AG04450 (cell line): ENCODE measurements at places on chromosomes 3 and 15.

DNA sequence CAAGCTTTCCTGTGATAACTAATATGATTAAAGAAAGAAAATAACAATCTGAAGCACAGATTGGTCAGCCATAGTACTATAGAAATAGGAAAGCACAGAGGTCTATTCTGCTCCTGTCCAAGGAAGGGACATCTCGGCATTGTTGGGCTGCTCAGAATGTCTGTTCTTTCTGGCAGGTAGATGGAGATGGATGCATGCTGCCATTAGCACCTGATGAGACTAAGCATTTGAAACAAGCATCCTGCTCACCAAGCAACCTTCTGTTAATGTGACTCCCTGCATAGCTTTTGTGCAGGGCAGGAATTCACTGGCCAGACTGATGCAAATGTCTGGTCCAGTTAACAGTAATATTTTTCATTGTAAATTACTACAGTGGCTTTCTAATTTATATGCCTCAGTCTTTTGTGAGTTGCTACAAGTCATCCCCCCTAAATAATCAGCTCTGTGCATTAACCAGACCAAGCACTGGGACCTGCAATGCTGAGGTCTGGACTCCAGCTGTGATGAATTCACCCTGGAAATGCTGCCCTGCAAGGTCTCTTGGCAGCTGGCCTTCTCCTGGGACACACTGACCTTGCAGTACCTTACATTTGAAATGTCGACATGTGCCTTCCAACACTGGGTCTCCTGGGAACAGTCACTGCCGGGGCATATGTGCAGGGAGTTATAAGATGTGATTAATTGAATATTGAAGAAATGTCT is 1123.7 kb downstream of the IGSF11 start:
- no peak for DNase-seq

DNA sequence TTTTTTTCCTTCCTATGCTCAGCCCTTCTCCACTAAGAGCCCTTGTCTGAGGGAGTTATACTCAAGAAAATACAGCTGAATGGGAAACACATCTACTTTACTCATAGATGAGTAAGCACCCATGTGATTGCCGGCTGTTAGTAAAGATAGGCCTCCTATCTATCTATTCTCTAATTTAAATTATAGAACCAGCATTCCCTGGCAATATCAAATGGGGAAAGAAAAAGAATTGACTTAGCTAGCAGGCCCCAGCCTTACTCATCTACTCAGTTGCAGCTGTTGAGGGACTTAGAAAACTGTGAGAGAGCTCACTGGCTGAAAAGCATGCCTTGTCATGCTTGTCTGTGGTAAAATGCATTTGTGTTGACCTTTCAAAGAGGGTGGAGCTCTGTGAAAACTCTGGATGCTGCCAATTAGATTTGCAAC is 116.9 kb upstream of the LRRFIP2 start:
- peak; percentile 56 for DNase-seq

GRCh38 chr3:73021301-73021835 is 24.8 kb downstream of the PPP4R2 start:
- DNase-seq = no peak

DNA sequence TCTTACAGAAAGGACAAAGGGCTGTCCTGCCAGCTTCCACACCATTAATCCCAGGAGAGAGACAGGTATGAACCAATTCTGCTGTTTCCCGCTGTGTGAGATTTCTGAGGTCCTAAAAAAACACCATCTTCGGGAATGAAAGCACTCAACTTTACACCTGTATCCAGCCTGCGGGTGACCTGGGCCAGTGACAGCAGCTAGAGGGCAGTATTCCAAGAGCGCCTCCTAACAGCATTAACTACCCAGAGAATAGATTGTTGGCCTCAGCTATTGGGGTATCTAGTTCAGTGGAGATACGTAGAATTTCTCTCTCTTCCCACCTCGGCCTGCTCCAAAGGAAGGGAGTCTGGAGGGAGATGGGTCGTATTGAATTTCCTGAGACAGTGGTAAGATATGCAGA is 55.1 kb downstream of the WDR76 start:
- DNase-seq = no peak

- no peak for DNase-seq
These were observed 21.3 kb upstream of the SEC62 start for GRCh38 chr3:169945313-169945712.

- DNase-seq = no peak
These were observed 847 bp downstream of the WHAMM start for GRCh38 chr15:82810061-82810889.

GRCh38 chr3:2661078-2661477 is 449.1 kb downstream of the IL5RA start:
- DNase-seq = no peak

DNA sequence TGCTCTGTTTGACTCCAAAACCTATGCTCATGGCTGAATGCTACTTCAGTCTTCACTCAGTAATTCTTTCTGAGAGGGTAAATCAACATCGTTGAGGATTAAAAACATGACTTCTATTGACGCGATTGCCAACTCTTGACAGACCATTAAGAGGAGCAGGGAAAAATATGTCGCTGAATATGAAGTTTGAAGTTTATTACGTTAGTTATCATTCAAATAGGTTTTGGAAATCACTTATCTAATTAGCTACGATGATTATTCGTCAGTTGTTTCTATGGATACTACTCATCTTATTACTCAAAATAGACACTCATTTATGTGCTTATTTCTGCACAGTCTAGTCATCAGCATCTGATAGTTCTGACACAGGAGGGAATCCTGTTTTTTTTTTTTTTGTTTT is 279.2 kb upstream of the TBL1XR1 start:
- no peak for DNase-seq

DNA sequence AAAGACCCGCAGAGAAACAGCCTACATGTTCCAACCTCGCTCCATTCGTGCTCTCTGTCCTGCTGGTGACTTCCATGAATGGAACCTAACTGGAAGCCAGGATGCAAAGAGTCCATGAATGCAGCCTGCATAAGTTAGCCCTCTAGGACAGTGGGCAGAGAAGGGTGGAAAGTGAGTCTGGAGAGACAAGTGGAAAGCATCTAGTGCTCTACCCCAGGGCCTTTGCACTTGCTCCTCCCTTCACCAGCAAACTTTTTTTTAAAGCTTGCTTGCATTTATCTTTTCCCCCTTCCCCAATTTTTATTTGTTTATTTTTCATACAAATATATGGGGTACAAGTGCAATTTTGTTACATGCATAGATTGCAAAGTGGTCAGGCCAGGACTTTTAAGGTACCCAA is 7.9 kb upstream of the CYP1A1 start:
- DNase-seq = no peak
